ELR (cell line): ENCODE measurements at places on chromosomes 11 and 22.

GRCh38 chr22:50556703-50557102 is 6.0 kb downstream of the SYCE3 start:
- no peak for DNase-seq

DNA sequence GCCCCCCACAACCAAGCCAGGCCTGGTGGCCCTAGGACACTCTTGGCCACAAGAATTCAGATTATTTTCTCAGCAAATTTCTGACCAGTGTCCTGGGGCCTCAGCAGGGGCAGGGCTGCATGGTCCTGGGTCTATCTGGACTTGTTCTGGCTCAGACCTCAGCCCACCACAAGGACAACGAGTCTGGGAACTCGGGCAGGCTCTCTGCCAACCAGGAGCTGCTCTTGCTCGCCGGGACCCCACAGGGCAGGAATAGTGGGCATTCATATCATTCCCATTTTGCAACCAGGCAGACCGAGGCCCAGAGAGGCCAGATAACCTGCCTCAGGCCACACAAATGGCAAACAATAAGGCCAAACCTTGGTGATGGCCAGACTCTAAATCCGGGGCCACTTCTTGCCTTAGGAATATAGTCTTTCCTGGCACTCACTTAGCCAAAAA is 75.4 kb upstream of the WNT7B start:
- no peak for DNase-seq

DNA sequence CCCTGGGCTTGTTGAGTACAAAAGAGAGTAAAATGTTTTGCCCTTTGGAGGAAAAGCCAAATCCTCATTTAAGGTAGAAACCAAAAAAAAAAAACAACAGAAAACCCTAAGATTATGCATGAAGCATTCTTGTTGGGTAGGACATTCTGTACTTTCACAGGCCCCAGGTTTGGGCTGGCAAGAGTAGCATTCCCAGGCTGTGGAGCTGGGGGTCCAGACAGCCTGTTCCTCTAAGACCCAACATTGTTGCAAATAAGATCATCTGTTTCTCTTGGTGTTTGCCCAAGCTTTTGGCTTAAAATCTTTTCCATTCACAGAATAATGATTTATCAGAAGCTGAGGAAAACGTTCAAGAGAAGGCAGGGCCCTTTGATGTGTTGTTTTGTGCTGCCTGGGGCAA is 123.8 kb downstream of the MICAL2 start:
- no peak for DNase-seq

GRCh38 chr22:38652859-38653258 is 3.3 kb downstream of the FAM227A start:
- no peak for DNase-seq

GRCh38 chr22:48192920-48193319 is 1430.5 kb downstream of the TBC1D22A start:
- DNase-seq: no peak
